T-helper 17 cell (primary cell): ENCODE measurements at places on chromosomes 12 and 14.
A peak's percentile ranks its signal among the peaks of the same experiment; 100 is the strongest.

DNA sequence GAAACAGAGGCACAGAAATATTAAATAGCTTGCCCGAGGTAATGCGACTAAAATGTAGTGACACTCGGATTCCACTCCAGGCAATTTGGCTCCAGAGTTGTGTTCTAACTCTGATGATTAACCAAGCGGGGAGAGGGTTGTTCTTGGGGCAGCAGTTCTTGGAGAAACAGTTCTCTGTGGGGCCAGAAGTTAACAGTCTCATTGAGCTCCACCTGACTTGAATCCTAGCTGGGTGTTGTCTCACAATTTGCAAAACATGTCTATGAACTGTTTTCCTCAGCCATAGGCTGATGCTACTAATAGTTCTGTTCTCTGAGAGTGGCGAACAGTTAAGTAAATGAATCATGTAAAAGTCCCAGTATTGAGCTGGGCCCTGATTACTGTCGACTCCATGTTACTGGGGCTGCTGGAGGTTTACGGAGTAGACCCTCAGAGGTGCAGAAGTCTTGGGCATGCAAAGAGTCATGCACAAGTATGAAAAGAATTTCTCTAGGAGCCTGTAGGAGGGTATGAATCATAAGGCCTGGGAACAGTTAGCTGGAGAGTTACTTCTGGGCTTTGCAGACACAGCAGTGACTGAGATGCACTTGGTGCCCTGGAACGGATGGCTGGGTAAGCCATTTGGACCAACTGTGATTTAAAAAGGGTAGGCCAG, 15.4 kb upstream of the NIN start:
- no peak overlapping the region for H3K4me3 ChIP-seq
- H3K4me1 ChIP-seq, result peaks cover 4% of the 10 kb centered on the region
- peaks cover 3% of the 10 kb centered on the region for H3K36me3 ChIP-seq
- H3K27me3 ChIP-seq, result peaks cover 22% of the 10 kb centered on the region

GRCh38 chr12:103470664-103471063, 25.1 kb downstream of the C12orf42 start:
- no peak overlapping the region for H3K4me3 ChIP-seq
- no peaks in the 10 kb centered on the region for H3K27me3 ChIP-seq
- no peak for DNase-seq
- H3K27ac ChIP-seq, result no peak overlapping the region
- peaks cover 2% of the 10 kb centered on the region for H3K4me1 ChIP-seq

- no peak overlapping the region for H3K27ac ChIP-seq
- no peaks in the 10 kb centered on the region for H3K36me3 ChIP-seq
- no peak overlapping the region for H3K4me3 ChIP-seq
- no peak for DNase-seq
- H3K4me1 ChIP-seq, result no peaks in the 10 kb centered on the region
Measured at GRCh38 chr12:97259098-97259497, 203.5 kb upstream of the RMST start.

DNA sequence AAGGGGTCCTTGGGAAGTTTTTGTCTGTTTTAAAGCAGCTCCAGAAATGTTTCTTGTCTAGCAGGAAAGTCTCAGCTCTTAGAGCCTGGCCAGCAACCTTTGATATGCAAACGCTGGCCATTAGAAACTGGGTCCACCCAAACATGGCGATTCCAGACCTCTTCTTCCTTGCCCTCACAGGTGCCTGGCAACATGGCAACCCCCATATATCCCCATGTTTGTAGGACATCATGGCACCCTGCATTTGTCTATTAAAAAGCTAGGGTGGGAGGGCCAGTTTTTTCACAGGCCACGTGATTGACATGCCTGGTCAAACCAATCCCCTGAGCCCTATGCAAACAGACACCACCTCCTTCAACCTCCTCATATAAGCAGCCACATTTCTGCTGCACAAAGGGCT, 848.7 kb upstream of the FOXG1 start:
- no peaks in the 10 kb centered on the region for H3K36me3 ChIP-seq
- no peak overlapping the region for H3K27ac ChIP-seq
- no peak overlapping the region for H3K4me3 ChIP-seq
- no peaks in the 10 kb centered on the region for H3K27me3 ChIP-seq
- H3K4me1 ChIP-seq, result no peaks in the 10 kb centered on the region

- H3K36me3 ChIP-seq, result peaks cover 11% of the 10 kb centered on the region
- H3K4me3 ChIP-seq, result peak within 1 kb of the TSS; percentile 96
- H3K27ac ChIP-seq, result peak within 1 kb of the TSS; percentile 99
Measured at GRCh38 chr14:49620182-49621113, at the start of the genes MGAT2 and RPL36AL. TSS of gene MGAT2 (plus strand) at chr14:49620799. CDS start at chr14:49621269, 470 bp downstream. TSS of gene RPL36AL (minus strand) at chr14:49620626. CDS start at chr14:49619104, 1,522 bp downstream.

DNA sequence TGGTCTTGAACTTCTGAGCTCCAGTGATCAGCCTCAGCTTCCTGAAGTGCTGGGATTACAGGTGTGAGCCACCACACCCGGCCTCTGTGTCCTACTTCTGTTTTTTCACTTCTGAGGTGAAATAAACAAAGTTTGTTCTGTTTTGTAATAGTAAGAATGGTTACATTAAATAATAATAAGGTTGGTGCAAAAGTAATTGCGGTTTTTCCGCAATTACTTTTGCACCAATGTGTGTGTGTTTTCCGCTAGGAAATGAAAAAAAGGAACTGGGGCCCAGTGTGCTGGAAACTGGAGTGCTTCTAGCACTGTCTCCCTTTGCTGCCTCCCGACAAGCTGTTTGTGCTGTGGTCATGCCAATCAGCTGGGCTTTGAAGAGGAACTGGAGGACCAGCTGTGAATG, 140.9 kb downstream of the NTS start:
- H3K27me3 ChIP-seq, result no peaks in the 10 kb centered on the region
- no peaks in the 10 kb centered on the region for H3K4me1 ChIP-seq
- no peak overlapping the region for H3K4me3 ChIP-seq
- H3K27ac ChIP-seq, result no peak overlapping the region
